Activated CD4-positive, alpha-beta memory T cell treated with anti-CD3 and anti-CD28 coated beads, Interleukin-2, amount 10 ng/mL, durations not matched to agents 7 days and 5 days (primary cell): ENCODE measurements at places on chromosomes 12 and 14.

DNA sequence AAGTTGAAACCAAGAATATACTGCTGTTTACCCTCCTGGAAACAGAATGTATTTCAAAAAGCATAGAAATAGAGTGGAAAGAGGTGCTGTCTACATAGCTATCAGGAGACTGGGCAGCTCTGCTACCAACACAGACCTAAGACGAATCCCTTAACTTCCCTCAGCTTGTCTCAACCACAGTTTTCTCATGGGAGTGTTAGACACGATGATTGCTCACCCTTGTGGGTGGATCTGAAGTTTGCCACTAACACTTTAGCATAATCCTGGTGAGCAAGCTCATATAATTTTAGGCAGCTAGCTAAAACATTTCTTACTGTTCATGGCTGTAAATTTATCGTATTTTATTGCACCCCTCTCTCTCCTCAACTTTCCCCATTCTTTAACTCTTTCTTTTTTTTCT is 38.5 kb downstream of the C12orf75 start:
- DNase-seq = no peak

DNA sequence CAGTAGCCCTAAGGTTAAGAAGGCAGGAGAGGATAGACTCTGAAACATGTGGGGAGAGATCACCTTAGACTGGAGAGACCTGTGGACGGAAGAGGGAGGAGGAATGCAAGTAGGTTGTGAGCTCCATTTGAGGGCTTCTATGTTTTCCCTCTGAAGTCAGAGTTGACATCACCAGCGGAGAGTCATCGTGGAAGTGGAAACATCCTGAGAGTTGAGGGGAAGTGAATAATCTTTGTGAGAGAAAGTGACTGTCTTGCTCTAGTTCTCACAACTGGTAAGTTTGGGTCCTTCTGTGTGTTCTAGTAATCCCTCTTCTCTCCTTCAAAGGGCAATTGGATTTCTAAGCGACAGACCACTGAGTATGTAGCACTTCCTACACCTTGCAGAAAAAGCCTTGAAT is 103.6 kb upstream of the CCND2 start:
- no peak for DNase-seq

- DNase-seq = no peak
These were observed 286.3 kb downstream of the ITPR2 start for GRCh38 chr12:26546535-26547314.

GRCh38 chr12:133235401-133236112 is at the start of gene ANHX:
Gene ANHX (minus strand): TSS chr12:133235877. CDS start chr12:133234356, 1,521 bp downstream.
- no peak for DNase-seq

- DNase-seq = peak; percentile 18
These were observed 545 bp downstream of the PPFIA2 start for GRCh38 chr12:81758421-81759189.

GRCh38 chr12:69986114-69986513 is 161.1 kb downstream of the MYRFL start:
- DNase-seq = no peak

- DNase-seq = no peak
These were observed 50.5 kb upstream of the PZP start for GRCh38 chr12:9258676-9259075.

- DNase-seq = no peak
These were observed 25.1 kb downstream of the LRTM2 start for GRCh38 chr12:1845427-1845826.

GRCh38 chr12:98870504-98870903 is 225.4 kb downstream of the APAF1 start:
- DNase-seq = peak; percentile 21

- DNase-seq = no peak
These were observed 160.5 kb downstream of the BTG1 start for GRCh38 chr12:91985002-91985787.

DNA sequence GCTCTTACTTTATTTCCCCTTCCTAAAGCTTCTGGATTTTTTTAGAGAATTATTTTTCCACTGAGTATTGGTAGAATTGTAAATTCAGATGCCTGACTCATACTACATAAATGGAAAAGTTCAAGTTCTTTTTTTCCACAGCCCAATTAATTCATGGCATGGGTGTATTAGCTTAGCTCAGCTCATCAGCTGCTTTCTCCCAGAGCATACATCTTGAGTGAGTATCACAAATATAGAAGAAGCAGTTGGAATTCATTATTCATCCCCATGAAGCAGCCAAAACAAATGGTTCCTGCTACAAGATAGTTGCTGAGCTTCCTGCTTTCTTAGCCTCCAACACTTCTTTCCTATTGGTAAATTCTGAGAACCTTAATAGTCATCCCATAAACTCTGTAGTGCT is 105.1 kb downstream of the C12orf50 start:
- no peak for DNase-seq

- no peak for DNase-seq
These were observed 339.8 kb downstream of the EMP1 start for GRCh38 chr12:13536219-13536910.

DNA sequence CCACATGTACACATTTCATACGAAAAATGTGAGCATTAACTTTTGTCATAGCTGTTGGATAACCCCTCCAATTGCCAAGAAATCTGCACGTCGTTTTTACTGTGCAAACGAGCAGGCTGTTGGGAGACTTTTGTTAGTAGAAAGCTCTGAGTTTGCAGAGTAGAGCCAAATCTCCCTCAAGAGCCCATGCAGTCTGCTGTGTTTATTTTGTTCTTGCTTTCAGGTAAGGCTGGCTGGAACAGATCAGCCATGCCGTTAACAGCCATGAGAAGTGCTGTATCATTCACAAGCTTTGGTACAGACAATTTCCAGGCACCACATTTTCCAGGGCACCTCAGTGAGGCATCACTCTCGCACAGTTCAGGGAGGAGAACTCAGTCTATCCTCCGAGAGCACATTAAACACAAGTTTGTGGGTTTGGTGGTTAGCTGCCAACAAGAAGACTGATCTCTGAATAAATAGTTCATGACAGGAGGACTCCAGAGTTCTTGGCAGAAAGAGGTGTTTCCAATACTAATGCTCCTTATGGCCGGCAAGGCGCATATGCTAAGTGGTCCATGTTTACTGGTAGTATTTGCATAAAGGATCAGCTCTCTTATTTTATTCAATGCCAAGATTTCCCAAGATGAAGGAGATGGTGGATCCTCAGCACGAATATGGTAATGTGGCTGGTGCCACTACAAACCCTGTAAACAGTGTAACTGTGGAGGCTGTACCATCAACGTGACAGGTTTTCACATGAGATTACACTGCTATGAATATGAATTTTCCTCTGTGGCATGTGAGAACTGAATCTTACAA is 30.3 kb upstream of the PELI2 start:
- no peak for DNase-seq

DNA sequence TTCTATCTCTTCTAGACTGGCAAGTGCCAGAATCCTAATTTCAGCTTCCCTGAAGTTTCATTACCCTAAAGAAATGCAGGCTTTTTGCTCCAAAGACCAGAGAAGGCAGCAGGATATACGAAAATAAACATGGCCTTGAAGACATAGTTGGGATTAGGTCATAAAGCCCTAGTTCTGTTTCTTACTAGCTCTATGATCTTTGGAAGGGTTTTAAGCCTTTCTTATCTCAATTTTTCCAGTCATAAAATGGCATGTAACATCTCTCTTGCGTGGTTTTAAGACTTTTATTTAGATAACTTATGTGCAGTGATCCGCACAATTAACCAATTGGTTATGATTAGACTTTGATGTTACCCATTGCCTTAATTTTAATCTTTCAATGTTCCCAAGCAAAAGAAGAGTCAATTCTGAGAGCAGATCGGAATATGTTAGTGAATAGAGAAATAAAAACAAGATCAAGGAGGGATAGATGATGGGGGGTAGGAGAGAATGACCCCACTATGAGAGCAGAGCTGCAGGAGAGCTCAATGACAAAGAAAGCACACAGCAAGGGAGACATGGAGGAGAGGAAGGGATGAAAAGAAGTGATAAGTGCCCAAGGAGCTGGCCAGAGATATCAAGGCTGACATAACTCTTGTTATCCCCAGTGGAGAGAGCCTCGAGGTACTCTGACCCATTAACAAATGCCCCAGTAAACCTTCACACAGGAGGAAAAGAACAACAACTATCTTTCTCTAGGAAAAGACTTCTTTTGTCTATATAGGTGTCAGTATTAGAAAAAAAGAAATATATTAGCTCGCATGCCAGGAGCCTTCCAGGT is 53.0 kb upstream of the ANP32D start:
- DNase-seq = no peak

DNA sequence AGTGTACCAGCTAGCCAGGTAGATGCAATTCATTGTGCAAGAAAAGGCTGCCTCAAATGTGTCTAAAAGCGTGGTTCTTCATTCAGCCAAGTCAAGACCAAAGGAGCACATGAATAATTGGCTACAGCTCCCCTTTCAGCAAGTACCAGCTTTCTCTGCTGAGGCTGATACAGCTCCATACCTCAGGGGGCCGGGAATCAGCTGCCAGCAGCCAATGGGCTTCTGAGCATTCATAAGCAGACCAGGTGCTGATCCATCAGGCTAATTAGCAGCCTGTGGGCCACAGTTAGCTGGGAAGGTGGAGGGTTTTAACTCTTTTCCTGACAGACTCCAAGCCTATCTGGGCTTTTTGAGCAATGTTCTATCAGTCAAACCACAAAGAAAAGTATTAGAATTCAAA is 264.7 kb downstream of the APAF1 start:
- DNase-seq = no peak

DNA sequence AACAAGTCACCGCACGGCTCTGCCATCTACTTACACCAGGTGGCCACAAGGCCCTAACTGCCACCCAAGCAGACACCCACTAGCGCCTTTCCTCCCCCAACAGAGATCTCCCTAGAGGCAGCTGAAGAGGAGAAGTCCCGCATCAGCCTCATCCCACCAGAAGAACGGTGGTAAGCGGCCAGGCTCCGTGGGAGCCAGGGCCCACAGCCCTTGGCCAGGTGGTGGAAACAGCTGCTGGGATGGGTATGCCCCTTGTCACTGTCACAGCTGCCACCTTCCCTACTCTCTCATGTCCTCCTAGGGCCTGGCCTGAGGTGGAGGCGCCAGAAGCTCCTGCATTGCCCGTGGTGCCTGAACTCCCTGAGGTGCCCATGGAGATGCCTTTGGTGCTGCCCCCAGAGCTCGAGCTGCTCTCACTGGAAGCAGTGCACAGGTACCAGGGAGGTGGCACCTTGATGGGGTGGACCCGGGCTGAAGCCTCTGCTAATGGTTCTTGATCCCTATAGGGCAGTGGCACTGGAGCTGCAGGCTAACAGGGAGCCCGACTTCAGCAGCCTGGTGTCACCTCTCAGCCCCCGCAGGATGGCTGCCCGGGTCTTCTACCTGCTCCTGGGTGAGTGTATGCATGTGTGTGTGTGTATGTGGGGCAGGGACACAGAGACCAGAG is 7.5 kb downstream of the REC8 start:
- DNase-seq = no peak

GRCh38 chr14:53519137-53519536 is 366.0 kb upstream of the DDHD1 start:
- DNase-seq = no peak

- DNase-seq = no peak
These were observed 4.8 kb downstream of the PHB2 start for GRCh38 chr12:6965714-6966113.
